Midbrain (tissue), 1 donor: ENCODE measurements at places on chromosomes 6 and 20.

- peak; percentile 22 for DNase-seq
Measured at GRCh38 chr6:99446076-99446475, 21.0 kb upstream of the PNISR start.

- DNase-seq: no peak
Measured at GRCh38 chr6:102662851-102663250, 1269.3 kb downstream of the GRIK2 start.

DNA sequence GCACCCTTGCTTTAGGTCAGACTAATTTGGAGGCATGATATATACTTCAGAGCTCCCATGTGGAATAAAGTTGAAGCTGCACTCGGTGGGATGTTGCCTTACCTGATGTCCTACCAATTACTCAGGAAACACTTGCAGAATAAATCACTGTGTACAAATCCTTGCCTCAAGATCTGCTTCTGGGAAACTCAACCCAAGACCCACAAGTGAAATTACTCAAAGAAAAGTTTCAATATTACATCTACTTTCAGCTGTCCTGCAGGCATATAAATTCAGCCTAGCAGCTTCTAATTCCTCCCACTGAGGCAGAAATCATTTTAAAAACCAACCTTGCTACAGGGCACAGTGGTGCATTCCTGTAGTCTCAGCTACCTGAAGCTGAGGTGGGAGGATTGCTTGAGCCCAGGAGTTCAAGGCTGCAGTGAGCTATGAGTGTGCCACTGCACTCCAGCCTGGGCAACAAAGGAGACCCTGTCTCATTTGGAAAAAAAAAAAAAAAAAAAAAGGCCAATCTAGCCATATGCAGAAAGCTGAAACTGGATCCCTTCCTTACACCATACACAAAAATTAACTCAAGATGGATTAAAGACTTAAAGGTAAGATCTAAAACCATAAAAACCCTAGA, 20.7 kb upstream of the DCDC2 start:
- DNase-seq: no peak

DNA sequence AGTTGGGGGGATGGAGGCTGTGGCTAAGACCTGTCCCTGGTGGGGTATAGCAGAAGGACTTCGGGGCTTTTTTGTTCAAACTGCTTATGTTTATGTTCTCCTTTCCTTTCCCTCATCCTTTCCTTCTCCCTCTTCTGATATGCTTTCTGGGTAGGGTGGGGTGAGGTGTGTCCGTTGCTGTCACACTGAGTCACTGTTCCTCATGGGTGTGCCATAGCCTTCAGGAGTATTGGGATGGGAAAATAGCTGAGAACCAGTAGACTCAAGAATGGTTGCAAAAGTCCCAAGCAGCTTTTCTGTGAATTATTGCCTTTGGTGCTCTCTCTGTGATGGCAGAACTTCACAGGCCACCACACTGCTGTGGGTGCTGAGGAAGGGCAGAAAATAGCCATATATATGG, 39.6 kb downstream of the TPD52L1 start:
- DNase-seq: no peak

GRCh38 chr6:10794239-10794638, 44.1 kb downstream of the MAK start:
- DNase-seq: no peak

GRCh38 chr6:161095916-161096315, 104.3 kb downstream of the MAP3K4 start:
- no peak for DNase-seq

GRCh38 chr20:11174861-11175260, 501.1 kb upstream of the JAG1 start:
- no peak for DNase-seq

- DNase-seq: no peak
Measured at GRCh38 chr6:125807293-125807692, 16.5 kb downstream of the NCOA7 start.

DNA sequence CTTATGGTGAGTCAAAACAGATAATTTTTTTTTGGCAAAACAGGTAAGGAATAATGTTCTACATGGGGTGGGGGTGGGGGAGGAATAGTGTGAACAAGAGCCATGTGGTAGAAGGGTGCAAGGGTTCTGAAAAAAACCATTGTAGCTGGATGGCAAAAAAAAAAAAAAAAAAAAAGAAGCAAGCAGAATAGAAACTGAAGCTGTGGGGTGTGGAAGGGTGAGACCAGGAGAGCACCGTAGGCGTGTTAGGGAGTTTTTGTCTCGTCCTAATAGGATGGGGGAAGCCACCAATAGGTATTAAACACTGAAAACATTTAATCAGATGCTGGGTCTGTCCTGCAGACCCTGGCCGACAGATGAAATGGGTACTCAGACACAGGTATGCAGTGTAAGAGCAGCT, 110.1 kb downstream of the ADTRP start:
- no peak for DNase-seq

GRCh38 chr6:158863646-158864045, 44.5 kb upstream of the EZR start:
- no peak for DNase-seq

DNA sequence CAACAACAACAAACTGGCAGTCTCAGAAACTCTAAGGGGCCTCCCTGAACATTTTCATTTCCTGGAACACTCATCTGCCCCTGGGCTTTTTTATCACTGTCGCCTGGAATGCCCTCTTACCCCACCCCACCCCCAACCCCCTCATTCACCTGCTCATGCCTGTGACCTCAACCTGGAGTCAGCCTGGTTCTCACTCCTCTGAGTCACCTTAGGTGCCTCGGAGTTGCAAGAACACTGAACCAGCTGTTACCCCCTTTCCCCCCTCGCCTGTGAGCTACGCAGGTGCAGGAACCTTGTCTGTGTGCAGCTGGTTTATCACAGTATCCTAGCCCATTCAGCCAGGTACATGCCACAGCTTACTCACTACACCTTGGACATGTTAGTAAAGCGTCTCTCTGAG, 12.8 kb upstream of the SNAI1 start:
- DNase-seq: no peak
